Uterine smooth muscle cell (primary cell): ENCODE measurements at places on chromosomes 1 and 21. TPM values are rescaled to one million over a fixed set of nuclear protein-coding genes. Genes with fewer than 3 reads are reported as not detected.

KCNK2 gene
- 15.9 and 18.6 TPM in 2 replicates for total RNA-seq

MNDA gene
- not detected in 2 replicates for total RNA-seq

OR2T34 gene
- total RNA-seq = not detected in 2 replicates

SAMD11 gene
- 6.2 and 6.4 TPM in 2 replicates for total RNA-seq

PDZK1IP1 gene
- total RNA-seq = not detected in 2 replicates

C1orf141 gene
- not detected in 2 replicates for total RNA-seq

SMIM1 gene
- total RNA-seq = 0.55 and 2.5 TPM in 2 replicates

ASTN1 gene
- 0.22 and 0.75 TPM in 2 replicates for total RNA-seq

SLC1A7 gene
- total RNA-seq = 0.12 TPM in 1 of 2 replicates, not detected in the other

ANGPTL3 gene
- not detected in 2 replicates for total RNA-seq

FRRS1 gene
- total RNA-seq = 40.3 and 54.1 TPM in 2 replicates

RSPO1 gene
- 0.11 and 0.25 TPM in 2 replicates for total RNA-seq

TCHH gene
- under 0.01 TPM in 1 of 2 replicates, not detected in the other for total RNA-seq

RCAN1 gene
- 112 and 161 TPM in 2 replicates for total RNA-seq

MTHFR gene
- total RNA-seq = 28.8 and 34.5 TPM in 2 replicates

CRYAA gene
- not detected in 2 replicates for total RNA-seq

LHX8 gene
- total RNA-seq = not detected in 2 replicates

FMO1 gene
- total RNA-seq = 0.11 and 0.37 TPM in 2 replicates

C1QC gene
- total RNA-seq = not detected in 2 replicates

TNFRSF18 gene
- 0.12 TPM in 1 of 2 replicates, not detected in the other for total RNA-seq

TTC13 gene
- total RNA-seq = 16.6 and 17.9 TPM in 2 replicates

FCRLA gene
- 0.62 and 3.5 TPM in 2 replicates for total RNA-seq

NBPF6 gene
- not detected in 2 replicates for total RNA-seq

DHCR24 gene
- 252 and 282 TPM in 2 replicates for total RNA-seq

RIIAD1 gene
- total RNA-seq = not detected in 2 replicates

SMCP gene
- total RNA-seq = 0.11 TPM in 1 of 2 replicates, not detected in the other

DYNLT5 gene
- 1.5 and 2.7 TPM in 2 replicates for total RNA-seq

SLAMF6 gene
- total RNA-seq = not detected in 2 replicates

MACO1 gene
- 15.5 and 18.9 TPM in 2 replicates for total RNA-seq

BTBD19 gene
- total RNA-seq = 5.4 and 12.0 TPM in 2 replicates

RASAL2 gene
- 21.6 and 26.6 TPM in 2 replicates for total RNA-seq

CR1 gene
- total RNA-seq = not detected in 2 replicates

IVL gene
- total RNA-seq = 0.37 and 1.7 TPM in 2 replicates

IL20 gene
- 0.12 TPM in 1 of 2 replicates, not detected in the other for total RNA-seq

NBPF4 gene
- not detected in 2 replicates for total RNA-seq

HORMAD1 gene
- not detected in 2 replicates for total RNA-seq

OR2L5 gene
- under 0.01 and 0.12 TPM in 2 replicates for total RNA-seq

GPR37L1 gene
- not detected in 2 replicates for total RNA-seq

CCDC190 gene
- total RNA-seq = 0.11 and 0.12 TPM in 2 replicates

TRIM62 gene
- total RNA-seq = 1.4 and 1.7 TPM in 2 replicates

CD34 gene
- total RNA-seq = 0.25 TPM in 1 of 2 replicates, not detected in the other

SERINC2 gene
- 7.6 and 8.4 TPM in 2 replicates for total RNA-seq

CFAP57 gene
- 0.22 and 0.75 TPM in 2 replicates for total RNA-seq

ANKRD35 gene
- total RNA-seq = 2.1 and 2.5 TPM in 2 replicates

ATP1A2 gene
- total RNA-seq = 0.37 TPM in 1 of 2 replicates, not detected in the other

TDRD10 gene
- not detected in 2 replicates for total RNA-seq

PDC gene
- not detected in 2 replicates for total RNA-seq

C8A gene
- not detected in 2 replicates for total RNA-seq

TMEM79 gene
- total RNA-seq = 1.3 and 2.5 TPM in 2 replicates
